ENCODE measurements at places on chromosomes 2 and 18.

GRCh38 chr2:146576339-146577111, 1268.3 kb upstream of the ACVR2A start:
- DNase-seq, result no peak

- DNase-seq, result no peak
Measured at GRCh38 chr2:26588576-26588975, 52.6 kb downstream of the CIB4 start.

DNA sequence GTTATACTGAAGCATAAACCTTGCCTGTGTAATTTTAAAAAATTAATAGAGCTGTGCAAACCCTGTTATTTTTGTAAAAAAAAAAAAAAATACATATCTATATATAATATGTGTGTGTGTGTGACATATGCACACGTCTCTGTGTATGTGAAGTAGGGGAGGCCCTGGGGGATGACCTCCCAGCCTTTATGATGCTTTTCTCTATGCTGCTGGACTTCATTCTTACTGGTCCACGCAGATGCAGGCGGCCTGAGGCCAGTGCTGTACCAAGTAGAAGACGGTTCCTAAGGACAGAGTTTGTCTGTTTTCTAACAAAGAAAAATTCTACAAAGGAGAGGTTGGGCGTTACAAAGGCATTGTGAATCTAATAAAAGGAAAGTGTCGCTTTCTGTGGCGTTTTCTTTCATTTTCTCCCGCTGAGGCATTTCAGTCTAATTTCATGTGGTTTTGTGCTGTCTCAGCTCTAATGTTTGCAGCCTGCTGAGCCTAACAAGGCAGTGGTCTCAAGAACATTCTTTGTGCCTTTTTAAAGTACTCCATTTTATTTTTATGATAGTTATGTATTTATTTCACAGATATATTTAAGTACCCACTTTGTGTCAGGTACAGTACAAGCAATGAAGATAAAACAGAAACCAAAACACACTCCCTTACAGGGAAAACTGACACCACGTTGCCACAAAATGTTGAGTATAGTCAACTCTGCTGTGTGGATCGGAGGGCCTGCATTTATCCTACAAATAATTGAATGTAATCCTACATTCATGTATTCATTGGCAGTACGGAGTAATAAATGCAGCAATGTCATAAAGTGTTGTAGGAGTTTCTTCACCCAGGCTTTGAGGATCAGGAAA, 118.0 kb downstream of the RAB3GAP1 start:
- no peak for DNase-seq

GRCh38 chr2:52558265-52558664, 1209.3 kb upstream of the CHAC2 start:
- DNase-seq, result no peak

GRCh38 chr2:3633089-3633981, 24.7 kb upstream of the ALLC start:
- no peak for DNase-seq

DNA sequence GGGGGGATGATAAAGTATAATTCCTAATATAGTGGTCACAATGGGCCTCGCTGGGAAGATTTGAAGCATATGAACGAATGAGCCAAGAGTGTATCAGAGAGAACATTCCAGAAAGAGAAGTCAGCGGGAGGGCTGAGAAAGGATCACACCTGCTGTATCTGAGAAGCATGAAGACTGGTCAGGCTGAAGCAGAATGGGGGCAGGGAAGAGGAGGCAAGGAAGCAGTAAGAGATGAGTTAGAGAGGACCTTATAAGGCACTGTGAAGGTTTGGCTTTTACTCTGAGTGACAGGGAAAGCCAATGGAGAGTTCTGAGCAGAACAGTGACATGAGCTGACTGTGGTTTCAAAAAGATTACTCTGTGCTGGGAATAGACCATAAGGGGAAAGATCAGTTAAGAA, 73.5 kb downstream of the CHN1 start:
- DNase-seq, result no peak

DNA sequence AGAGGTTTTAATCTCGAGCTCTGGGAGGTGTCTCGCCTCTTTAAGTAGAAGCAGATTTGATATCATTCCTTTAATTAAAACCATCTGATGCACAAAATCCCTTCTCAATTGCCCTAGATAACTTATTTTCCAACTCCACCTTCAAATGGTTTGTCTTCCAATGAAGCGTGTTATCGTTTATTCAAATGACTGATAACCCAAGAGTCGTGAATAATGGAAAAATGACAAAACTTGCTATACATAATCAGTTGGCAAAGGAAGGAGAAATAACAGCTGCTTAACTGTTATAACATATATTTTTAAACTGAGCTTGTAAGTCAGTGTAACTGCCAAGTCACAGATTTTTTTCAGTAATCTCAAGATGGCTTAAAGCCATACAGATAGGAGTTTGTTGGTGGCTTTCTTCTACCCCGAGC, 144.6 kb downstream of the QPCT start:
- DNase-seq, result no peak

GRCh38 chr18:61965311-61965710, 72.5 kb upstream of the RNF152 start:
- no peak for DNase-seq

DNA sequence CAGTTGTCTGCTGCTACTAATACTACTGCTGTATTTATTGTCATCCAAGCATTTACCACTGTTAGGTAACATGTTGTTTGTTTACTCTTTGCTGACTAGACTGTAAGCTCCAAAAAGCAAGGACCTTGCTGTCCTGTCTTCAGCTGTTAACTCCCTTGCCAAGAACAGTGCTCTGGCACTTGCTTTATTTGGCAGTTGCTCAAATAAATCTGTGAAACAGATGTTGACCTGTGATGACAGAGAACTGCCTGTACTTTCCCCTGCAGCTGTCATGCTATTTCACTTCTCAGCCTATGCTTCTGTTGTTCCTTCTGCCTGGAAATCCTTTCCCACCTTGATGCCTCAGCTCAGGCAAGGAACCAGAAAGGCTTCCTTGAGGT, 181.2 kb downstream of the ATAD2B start:
- DNase-seq, result peak; percentile 60

DNA sequence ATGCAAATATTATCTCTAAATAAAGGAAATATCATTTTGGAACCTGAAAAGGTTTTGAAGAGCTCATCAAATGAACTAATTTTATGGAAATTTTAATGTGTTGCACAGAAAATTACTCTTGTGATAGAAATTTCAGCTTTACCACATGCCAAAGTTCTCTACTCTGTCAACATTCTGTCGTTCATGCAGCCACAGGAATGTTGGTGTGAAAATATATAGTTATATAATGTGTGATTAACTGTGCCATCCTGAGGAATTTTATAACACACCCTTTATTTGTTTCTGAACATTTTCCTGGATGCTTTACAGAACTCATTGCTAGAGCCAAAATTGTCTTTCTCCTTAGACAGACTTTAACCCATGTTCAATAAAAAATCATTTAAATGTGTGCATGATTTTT, 202.5 kb upstream of the SLC8A1 start:
- DNase-seq, result no peak

GRCh38 chr2:122634256-122634655, 878.8 kb downstream of the TSN start:
- DNase-seq, result peak; percentile 88

DNA sequence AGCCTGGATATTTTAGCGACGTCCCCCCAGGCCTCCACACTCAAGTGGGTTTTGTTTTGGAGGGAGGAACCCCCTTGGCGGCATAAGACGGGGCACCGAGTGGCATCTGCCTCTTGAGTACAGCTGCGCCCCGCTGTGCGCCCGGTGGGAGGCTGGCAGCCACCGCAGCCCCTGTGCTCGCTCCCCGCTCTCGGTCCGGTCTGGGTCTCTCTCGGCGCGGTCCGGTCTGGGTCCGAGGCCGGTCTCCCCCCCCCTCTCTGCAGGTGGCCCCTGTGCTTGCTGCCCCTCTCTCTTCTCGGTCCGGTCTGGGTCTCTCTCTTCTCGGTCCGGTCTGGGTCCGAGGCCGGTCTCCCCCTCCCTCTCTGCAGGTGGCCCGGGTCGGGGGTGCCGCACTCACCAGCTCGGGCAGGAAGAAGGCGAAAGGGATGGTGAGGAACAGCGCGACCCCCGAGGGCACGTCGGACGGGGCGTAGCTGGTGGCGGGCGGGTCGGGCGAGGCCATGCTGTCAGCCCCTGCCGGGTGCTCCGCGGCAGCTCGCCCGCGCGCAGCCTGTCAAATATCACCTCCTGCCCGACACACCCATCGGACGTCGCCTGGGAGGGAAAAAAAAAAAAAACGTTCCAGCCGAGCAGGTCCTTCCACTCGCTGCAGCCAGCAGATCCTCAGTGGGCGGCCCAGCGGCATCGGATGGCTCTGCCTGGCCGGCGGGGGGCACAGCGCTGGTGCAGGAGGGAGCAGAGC, at the start of gene MALL:
TSS of gene MALL (minus strand) at position 532 of the 742 bp plus-strand sequence. CDS start at position 502, 30 bp downstream.
- no peak for DNase-seq

DNA sequence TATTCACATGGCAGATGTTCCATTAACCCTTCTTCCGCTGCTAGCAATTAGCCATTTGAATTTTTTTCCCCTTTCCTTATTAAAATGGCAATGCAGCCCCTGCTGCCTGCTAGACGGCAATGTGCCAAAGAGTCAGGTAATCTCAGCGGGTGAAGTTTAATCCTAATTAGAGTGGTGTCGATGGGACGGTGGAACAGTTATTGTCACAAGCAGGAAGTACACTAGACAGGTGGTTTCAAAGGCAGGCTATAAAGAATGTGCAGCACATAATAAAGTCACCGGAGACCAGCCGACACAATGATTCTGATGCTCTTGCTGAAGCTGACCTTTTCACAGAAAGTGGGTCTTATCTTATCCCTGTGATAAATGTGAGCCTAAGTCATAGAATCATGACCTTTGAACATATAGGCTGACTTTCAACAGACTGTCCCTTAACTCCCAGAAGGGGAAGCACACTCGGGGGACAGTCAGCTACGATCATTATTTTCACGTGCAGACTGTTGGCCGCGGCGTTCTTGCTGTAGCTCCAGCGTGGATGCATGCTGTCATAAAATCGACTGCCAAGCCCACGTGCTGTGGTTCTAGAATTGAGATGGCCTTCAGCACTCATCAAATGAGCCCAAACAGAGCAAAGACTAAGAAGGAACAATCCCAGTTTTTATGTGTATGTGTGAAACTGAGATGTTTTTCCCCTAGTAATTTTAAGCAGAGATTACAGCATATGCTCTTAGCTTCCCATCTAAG, 926.2 kb upstream of the SOX11 start:
- no peak for DNase-seq

DNA sequence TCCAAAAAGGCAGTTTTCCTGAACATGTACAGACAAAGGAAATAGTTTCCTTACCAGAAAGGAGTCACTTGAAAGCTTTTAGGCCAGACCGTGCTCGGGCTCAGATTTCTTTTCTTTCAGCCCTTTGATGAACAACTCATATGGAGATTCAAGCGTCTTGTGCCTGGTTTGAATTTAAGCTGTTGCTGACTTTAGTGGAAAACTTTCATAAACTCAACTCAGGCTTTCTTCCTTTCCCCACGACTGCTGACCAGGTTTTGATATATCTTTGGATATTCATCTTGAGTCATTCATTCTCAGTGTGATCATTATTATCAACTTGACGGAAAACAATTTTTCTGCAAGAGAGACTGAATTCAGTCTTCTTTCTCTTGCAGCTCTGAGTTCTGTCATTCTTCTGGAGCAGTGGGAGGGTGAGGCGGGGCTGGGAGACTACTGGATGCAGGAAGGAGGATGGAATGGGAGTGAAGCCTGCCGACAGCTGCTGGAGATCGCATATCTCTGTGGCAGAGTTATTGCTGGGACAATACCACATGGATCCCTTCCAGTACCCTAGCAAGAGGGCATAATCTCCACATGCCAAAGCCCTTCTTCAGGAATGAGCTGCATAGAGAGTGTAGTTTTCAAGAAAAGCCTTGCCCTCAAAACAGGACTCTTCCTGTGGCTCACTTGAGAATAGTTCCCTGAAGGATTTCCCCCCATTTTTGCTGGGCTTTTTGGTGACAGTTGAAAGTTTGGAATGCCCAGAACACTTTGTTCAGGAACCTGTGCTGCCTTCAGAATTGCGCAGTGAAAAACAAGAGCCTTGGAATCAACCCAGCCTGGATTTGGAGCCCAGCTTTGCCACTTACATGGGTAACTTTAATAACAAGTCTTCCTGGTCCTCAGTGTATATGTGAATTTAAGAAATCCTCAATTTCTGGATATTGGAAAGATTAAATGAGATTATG, 364.4 kb downstream of the ZNF521 start:
- DNase-seq, result no peak

DNA sequence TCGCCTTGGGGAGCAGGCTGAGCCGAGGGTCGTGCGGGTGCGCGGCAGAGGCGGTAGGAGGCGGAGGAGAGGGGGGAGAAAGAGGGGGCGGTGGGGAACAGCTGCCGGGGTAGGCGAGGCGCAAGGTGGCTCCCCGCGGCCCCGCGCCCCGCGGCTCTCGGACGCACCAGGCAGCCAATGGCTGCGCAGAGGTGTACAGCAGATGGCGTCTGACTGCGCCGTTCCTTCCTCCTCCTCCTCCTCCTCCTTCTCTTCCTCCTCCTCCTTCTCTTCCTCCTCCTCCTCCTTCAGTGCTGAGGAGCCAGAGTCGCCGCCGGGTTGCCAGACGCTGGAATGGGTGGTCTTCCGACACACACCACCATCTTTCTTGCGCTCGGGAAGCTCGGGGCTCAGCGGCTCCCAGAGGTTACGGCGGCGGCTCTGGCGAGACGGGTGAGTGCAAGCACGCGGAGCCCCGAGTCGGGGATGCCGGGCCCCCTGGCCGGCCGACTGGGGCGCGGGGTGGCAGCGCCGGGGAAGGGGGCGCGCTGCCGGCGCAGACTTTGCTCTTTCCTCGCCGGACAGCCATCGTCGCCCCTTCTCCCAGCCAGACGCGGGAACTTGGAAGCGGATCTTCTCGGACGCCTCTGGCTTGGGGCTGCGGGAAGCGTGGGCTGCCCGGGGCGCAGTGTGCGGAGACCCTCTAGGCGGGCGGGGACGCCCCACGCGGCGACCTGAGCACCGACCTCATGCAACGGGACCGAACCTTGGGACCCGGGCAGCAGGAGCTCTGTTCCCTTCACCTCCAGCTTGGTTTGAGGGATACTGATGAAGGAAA, at the start of gene THSD7B:
TSS of gene THSD7B (plus strand) at position 290 of the 817 bp plus-strand sequence. CDS start 116,634 bp downstream, outside the sequence.
- DNase-seq, result no peak

- no peak for DNase-seq
Measured at GRCh38 chr18:22339913-22340312, 77.8 kb downstream of the CTAGE1 start.

GRCh38 chr18:63956755-63957154, 7.7 kb downstream of the HMSD start:
- peak; percentile 23 for DNase-seq

DNA sequence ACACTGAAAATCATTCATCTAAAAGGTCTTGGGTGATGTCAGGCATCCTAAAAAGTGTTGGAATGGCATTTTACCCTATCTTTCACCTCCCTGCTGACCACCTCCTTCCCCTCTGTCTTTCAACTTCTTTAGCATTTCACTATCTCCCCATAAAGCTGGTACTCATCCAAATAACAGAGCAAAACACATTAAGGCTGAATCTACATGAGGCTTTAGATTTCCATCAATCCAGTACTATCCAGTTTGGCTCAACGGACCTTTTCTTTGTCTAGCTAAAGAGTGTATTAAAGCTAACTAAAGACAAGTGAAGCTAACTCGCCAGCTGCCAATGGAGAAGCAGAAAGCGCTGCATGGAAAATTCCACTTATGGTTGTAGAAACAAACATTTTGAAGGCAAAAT, 122.5 kb upstream of the NCKAP5 start:
- DNase-seq, result no peak

- DNase-seq, result no peak
Measured at GRCh38 chr2:221674446-221674845, 102.3 kb upstream of the EPHA4 start.

Data from GM04504 (cell line).